ENCODE measurements at places on chromosomes 2 and 18.
A peak's percentile ranks its signal among the peaks of the same experiment; 100 is the strongest.

- no peak for DNase-seq
Observed at GRCh38 chr2:71743995-71744675, 290.8 kb downstream of the DYSF start.

DNA sequence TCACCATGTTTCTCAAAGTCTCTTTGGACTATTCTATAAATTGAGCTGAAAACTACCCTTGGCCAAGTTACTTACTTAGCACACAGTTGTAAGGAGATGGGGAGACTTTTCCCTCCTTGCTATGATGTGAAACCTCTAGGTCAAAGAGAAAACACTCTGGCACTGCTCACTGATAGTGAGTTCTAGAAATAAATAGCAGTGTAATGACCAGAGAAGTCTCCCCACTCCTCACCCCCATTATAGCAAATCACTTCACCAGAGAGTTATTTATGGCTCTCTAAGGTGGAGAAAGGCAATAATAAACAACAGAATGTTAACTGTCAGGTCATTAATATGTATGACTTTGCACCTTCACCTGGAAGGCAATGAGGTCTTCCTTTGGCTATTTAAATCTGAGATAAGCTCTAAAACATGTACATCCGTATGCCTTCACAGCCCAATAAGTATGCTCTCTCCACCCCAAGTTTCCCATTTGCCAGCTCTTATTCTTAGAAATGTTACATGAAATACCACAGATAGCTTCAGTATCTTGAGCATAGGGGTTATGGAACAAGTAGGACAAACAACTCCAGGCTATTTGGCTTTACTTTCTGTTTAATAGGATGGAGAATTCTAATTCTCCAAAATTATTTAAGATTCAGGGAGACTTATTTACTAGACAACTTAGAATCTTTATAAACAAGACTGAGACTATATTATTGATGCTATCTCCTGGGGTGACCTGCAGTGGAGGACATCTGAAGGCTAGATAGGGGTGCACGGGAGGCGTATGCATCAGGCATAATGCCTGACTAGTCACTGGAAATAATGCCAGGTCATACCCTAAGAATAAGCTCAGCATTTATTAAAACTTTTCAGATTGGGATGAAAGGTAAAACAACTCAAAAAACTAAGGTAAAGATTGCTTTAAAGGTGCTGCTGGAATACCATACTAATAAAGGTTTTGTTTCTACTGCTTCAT lies 65.3 kb upstream of the DTNB start:
- no peak for DNase-seq

- DNase-seq, result no peak
Observed at GRCh38 chr2:95060446-95061118, 35.1 kb downstream of the MAL start.

DNA sequence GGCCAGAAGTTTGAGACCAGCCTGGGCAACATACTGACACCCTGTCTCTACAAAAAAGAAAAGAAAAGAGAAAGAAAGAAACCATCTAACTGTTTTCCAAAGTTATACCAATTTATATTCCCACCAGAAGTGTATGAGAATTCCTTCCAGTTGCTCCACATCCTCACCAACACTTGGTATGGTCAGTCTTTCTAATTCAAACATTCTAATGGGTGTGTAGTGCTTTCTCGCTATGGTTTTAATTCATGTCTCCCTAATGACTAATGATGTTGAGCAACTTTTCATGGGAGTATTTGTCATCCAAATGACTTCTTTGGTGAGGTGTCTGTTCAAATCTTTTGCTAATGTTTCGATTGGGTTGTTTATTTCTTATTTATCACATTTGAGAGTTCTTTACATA lies 10.5 kb upstream of the B3GNT7 start:
- DNase-seq, result no peak

DNA sequence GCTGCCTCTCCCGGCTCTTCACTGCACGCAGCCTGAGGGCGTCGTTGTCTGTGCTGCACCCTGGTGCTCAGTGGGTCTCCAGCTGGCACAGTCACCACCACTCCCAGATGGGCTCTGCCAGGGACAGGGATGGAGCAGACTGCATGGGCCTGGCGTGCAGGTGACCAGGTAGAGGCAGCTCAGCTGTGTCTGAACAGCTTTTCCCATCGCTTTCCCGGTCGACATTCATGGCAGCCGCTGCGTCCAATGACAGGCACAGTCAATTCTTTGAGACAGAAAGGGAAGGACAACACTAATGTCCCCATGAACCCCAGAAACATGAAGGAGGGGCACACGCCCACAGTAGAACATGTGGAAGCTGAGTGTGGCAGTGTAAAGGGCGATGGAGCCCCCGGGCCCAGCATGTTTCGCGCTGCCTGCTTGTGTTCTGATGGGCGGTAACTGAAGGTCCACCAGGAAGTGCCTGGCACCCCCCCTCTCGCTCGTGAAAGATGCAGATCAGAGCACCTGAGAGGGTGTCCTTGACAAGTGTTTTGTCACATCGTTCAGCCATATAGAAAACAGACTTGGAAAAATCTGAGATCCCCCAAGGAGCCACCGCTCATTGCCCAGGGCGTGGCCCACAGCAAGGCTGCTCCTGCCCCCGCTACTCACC lies 122.4 kb downstream of the NFATC1 start:
- no peak for DNase-seq

GRCh38 chr18:31661965-31662364 lies 22.4 kb downstream of the B4GALT6 start:
- no peak for DNase-seq

DNA sequence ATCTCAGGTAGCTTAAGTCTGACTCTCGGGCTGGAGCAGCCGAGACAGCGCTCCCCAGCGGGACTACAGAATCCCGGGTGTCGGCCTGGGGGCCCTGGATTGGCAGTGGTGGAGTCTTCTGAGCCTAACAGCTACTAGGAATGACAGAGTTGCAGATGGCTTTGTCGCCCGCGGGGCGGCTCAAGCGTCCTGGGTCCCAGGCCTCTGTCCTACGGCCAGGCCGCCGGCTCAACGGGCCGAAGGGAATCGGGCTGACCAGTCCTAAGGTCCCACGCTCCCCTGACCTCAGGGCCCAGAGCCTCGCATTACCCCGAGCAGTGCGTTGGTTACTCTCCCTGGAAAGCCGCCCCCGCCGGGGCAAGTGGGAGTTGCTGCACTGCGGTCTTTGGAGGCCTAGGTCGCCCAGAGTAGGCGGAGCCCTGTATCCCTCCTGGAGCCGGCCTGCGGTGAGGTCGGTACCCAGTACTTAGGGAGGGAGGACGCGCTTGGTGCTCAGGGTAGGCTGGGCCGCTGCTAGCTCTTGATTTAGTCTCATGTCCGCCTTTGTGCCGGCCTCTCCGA lies 8.8 kb downstream of the SIX2 start:
- no peak for DNase-seq

DNA sequence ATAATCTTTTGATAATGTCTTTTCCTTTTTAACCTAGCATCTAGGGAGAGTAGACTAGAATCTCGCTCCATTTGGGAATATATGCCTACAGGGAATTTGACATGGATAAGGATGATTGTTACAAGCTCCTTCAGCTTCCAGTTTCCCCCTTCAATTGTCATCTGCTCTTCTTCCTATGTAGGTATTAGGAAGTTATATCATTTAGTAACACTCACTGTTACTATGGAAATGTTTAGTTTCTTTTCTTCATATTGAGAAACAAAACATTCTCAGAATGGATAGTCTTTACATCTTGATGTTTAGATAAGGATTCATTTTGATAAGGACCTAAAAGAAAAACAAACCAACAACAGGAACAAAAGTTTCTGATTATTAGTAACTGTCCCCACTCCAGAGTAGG lies 127.6 kb downstream of the PHLPP1 start:
- no peak for DNase-seq

DNA sequence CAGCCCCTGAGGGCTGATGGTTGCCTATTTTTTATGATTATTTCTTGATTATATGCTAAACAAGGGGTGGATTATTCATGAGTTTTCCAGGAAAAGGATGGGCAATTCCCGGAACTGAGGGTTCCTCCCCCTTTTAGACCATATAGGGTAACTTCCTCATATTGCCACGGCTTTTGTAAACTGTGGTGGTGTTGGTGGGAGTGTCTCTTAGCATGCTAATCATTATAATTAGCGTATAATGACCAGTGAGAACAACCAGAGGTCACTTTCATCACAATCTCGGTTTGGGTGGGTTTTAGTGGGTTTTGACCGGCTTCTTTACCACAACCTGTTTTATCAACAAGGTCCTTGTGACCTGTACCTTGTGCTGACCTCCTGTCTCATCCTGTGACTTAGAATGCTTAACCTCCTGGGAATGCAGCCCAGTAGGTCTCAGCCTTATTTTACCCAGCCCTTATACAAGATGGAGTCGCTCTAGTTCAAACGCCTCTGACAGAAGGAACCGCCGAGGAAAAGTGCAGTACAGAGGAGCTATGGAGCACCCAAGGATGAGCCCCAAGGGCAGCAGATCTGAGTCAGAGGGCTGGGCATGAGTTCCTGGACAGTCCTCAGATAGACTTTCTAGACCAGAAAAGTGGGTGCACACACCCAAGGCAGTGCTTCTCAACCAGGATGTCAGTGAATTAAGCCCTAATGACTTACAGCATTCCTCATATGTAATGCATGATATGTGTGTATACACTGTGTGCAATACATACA lies 37.1 kb upstream of the ASAP2 start:
- peak; percentile 7 for DNase-seq

GRCh38 chr2:8663997-8664396 lies 17.9 kb upstream of the ID2 start:
- DNase-seq, result no peak

DNA sequence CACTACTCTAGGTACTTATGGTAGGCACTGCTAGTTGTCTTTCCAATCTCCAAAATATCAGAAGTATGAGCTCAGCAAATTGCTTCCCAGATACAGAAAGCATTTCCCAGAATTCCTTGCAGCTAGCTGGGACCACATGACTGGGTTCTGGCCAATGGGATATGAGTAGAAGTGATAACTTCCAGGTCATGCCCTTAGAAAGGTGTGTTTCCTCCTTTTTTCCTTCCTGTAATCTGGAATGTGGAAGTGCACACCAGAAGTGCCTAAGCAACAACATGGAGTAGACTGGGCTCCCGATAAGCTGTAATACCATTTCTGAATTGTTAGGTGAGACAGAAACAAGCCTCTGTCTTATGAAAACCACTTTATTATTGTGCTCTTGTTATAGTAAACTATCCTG lies 279.8 kb downstream of the ZNF385B start:
- no peak for DNase-seq

- DNase-seq, result no peak
Observed at GRCh38 chr2:19577723-19578122, 219.3 kb upstream of the OSR1 start.

DNA sequence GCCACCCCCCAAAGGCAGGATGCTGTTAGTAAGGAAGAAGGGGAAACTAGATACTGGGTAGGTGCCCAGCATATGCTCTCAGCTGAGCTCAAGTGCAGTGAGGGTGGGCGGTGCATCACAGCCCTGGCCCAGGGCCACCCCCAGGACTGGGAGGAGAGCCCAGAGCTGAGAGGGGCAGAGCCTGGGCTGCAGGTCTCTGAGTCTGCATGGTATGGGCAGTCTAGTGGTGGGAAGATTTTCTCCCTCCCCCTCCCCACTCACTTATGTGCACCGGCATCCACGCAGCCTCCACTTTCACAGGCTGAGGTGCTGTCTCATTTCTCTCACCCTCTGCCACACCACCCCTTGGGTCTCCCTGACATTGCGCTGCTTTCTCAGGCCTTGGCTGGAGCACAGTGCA lies 48.5 kb upstream of the CAB39 start:
- no peak for DNase-seq

- DNase-seq, result no peak
Observed at GRCh38 chr2:188306271-188306670, 14.6 kb downstream of the GULP1 start.

Measured in CD4-positive, alpha-beta T cell treated with Interleukin-21 for 1 hour (primary cell).